M059J (cell line): ENCODE measurements at places on chromosomes 7 and 10. TPM values are rescaled to one million over a fixed set of nuclear protein-coding genes. Genes with fewer than 3 reads are reported as not detected.

DNA sequence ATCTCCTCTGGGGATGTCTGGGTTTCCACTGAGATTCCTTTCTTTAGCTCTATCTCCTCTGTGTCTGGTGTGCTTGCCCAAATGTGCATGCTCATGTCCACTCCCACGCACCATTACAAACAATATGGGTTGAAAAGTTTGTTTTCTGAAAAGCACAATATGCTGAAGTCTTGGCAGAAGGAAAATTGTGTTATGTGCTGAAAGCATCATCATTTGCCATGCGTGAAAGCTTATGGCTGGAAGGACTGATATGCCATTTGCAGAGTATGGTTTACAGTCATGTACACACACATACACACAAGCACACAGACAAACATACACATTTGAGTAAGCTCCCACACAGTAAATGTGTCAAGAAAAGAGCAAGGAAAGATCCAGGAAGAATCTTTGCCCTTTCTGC lies 231.6 kb downstream of the SORCS3 start:
- no peak for DNase-seq

DNA sequence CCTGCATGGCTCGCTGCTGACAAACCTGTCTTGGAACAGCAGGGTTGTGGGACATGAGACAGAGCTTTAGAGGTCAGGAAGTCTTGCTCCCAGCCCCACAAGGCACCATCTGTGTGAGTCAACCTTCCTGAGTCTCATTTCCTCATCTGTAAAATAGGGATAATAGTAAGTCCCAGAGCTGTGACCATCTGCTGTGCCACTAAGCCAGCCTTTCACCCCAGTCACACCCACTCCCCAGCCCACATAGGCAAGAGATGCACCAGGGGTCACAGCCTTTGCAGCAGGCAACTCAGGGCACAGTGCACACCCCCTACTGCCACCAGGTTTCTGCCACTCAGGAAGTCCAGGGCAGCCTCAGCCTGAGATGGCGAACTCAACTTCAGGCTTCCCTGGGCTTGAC lies 29.4 kb upstream of the CDH23 start:
- peak; percentile 31 for DNase-seq

GRCh38 chr7:81284576-81284975 lies 365.7 kb upstream of the SEMA3C start:
- peak; percentile 87 for DNase-seq

DNA sequence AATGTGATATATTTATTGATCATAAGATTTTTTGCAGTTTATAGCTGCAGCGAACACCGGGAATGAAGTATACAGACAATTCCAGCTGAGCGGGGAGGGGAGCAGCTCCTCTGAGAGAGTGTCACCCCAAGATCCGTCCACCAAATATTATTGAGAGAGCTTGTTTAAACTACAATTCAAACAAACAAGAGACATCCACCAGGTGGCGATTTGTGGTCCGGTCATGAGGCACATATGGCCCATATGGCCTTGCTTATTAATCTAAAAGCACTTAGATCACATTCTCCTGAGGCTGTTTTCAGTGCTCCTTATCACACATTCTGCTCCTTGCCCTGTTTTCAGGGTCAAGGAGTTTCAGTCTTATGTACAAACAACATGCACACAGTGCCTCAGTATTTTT lies 83.1 kb downstream of the THSD7A start:
- DNase-seq: no peak

DNA sequence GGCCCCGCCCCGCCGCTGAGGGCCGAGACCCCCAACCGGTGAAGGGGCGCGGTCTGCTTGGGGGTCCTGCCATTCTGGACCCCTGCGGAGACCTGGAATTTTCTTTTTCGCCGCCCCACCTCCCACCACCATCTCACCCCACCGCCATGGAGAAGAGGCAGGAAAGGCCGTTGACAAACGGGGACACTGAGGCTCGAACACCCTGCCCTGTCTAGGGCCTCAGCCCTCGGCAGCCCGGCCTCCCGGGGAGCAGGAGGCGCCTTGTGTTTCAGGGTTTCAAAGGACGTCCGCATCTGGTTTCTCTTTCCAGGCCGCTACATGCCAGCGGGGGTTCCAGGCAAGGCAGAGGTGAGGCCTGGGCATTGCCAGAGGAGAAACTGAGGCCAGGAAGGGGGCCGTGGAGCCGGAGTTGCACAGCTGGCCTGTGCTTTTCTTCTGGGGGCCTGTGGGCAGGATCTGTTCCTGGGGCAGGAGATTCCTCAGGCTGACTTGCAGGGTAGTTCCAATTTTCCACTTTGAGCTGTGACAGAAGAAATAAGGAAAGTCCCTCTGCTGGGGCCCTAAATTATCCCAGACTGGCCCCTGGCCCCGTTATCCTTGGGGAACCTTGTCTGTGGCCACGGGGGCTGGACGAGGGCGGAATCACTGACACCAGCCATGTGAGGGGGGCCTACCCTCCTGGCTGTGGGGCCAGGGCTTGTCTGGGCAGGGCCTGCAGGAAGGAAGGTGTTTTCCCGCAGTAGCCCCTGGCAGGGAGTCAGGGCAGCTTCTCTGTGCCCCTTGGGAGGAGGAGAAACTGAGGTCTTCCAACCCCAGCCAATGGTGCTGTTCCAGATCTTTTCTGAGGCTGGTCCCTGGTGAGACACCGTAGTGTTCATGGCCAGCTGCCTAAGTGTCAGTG lies 900 bp upstream of the MICALL2 start:
- DNase-seq: peak; percentile 32

DNA sequence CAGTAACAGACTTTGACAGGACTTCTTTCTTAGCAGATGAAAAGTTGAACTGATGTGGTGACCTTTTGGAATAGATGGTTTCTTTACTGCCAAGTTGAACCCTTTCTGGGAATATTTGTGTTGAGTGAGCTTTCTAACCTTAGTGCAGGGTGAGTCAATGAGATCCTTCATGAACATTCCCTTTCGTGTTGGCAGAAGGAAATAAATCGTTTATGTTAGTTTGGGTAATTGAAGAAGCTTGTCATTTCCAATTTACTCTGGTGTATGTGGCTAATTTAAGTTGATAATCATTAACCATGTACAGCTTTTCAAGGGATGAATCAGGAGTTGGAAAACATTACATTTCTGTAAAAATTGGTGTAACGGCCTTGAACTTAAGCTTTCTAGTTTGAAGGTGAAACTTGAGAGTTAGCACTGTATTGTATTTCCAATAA lies 43.4 kb downstream of the PTTG1IP2 start:
- no peak for DNase-seq

DNA sequence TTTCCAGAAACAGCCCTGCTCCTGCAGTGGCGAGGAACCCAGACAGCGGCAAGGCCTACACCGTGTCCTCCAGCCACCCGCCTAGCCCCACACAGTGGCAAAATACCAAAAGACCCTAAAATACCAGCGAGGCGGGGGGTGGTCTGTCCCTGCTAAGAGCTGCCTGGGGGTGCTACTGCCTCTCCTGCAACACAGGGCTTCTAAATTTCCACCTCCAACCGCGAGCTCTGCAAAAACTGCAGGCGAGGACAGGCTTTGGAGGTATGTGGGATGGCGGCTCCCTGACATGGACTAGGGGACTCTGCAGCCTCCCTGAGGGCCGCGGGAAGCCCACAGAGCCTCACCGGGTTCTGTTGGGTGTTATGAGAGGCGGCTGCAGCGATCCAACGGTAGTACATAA lies 122.3 kb downstream of the WDR37 start:
- DNase-seq: no peak

DNA sequence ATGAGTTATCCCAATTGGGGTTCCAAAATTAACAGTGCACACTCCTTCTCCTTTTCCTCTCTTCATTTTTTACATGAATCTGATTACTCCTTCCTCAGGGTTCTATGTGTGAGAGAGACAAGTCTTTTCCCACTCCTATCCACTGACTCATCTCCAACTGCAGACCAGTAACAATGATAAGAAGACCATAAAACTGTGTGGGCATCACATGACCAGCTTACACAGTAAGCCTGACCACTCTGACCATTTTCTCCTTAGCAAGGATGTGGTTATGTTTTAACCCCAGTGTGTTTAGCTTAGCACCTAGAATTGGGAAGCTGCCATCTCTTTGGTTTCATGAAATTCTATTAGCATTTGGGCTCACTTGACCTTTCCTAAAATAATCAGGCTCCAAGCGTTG lies 145.0 kb upstream of the CALCR start:
- peak; percentile 92 for DNase-seq

The CNNM1 gene
- total RNA-seq: 1.6 and 2.4 TPM in 2 replicates

The FAM20C gene
- total RNA-seq: 143 and 300 TPM in 2 replicates

The LHFPL3 gene
- not detected in 2 replicates for total RNA-seq
